ENCODE measurements at places on chromosomes 12 and 14.

- peak; percentile 61 for DNase-seq
Measured at GRCh38 chr14:59484639-59485175, 390 bp downstream of the JKAMP start.

- no peak for DNase-seq
Measured at GRCh38 chr14:103310576-103311095, 23.4 kb upstream of the EIF5 start.

DNA sequence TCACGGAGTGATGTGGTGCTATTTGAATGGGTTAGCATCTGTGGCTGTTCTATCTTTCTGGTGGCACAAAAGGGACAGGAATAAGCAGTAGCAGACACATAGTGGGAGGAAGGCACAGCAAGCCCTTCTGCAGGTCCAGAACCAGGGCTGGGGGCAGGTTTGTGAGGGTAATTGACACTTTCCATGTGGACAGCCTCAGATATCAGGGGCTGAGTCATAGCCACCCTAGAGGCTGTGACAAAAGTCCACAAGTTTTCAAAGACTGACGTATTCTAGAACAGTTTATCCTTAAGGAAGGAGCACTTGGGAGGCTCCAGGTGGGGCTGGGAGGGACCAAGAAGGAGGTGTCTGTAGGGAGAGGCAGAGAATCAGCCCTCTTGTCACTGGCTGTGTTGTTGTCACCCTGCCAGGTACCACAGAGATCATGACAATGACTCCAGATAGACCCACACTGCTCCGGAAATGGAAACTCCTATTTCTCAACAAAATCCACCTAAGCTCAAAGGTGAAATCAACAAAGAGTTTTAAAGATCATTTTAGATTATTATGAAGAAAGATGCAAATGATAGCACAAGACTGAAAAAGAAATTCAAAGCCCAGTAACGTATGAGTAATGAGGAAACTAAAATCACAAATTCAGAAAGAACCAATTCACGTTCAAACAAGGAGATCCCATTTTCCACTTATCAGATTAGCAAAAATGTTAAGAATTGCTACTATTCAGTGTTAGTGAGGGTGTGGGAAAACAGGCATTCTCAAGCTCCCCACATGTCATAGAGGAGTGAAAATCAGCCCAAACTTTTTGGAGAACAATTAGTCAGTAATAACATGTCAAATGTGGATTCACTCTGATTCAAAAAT is 48.3 kb downstream of the NFKBIA start:
- peak; percentile 41 for DNase-seq

GRCh38 chr14:28608851-28609828 is 157.4 kb upstream of the FOXG1 start:
- DNase-seq, result peak; percentile 70

DNA sequence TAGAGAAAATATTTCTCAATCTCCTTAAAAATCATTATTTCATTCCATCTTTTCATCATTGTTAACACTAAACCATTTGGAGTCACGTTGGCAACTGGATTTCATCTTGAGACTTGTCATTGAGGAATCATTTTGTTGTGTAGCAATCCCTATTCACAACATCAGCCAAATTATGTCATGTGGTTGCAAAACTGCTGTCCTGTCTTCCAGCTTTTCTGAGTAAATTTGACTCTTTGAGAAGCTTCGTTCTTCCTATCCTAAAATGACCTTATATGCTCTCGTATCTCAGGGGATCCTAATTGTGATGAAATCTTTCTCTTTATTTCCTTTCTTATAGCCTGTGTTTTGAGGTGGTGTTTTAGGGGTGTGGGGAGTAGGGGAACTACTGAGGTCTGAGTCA is 30.6 kb upstream of the KICS2 start:
- no peak for DNase-seq

GRCh38 chr12:70876952-70877351 is 43.6 kb downstream of the PTPRR start:
- no peak for DNase-seq
